Esophagus squamous epithelium (tissue), 5 donors: ENCODE measurements at places on chromosomes 6 and 20. TPM values are rescaled to one million over a fixed set of nuclear protein-coding genes. Genes with fewer than 3 reads are reported as not detected.

DNA sequence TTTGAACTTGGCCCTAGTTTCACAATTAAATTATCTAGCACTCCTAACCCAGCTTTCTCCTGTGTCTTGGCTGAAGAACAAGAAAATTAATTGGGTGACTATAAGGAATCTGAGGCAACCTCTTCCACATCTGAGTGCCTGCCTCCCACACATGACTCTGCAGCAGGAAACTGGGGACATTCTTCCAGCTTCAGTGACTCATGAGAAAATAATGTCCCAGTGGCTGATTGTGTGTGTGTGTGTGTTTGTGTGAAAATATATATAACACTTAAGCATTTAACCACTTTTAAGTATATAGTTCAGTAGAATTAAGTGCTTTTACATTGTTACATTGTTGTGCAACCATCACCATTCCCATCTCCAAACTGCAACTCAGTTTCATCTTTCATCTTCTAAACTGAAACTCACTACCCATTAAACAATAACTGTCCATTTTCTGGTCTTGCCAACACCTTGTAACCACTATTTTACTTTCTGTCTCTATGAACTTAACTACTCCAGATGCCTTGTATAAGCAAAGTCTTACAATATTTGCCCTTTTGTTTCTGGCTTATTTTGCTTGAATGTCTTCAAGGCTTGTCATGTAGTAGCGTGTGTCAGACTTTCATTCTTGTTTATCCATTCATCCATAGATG is 8.7 kb downstream of the TRIM38 start:
- H3K4me3 ChIP-seq = no peak overlapping the region
- no peak overlapping the region for H3K27ac ChIP-seq
- H3K36me3 ChIP-seq = peaks cover 36% of the 10 kb centered on the region
- H3K27me3 ChIP-seq = no peaks in the 10 kb centered on the region

GRCh38 chr20:46539113-46539512 is 11.3 kb downstream of the OCSTAMP start:
- no peaks in the 10 kb centered on the region for H3K4me1 ChIP-seq
- H3K27ac ChIP-seq = no peak overlapping the region
- H3K27me3 ChIP-seq = no peaks in the 10 kb centered on the region
- no peak for DNase-seq
- no peak overlapping the region for H3K4me3 ChIP-seq
- H3K36me3 ChIP-seq = no peaks in the 10 kb centered on the region

DNA sequence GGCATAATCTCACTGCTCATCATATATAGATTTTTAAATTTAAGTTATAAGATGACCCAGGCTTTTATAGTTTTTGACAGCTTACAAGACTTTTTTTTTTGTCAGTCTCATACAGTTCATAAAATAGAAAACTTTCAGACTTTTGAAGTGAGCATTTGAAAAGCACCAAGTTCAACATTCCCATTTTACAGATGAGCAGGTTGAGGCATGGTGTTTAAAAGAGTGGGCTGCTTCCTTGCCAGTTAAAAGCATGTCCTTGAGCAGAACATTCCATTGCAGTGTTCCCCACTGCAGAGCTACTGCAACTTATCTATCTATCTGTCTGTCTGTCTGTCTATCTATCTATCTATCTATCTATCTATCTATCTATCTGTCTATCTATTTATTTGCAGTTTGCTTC is 86.8 kb downstream of the GFRA4 start:
- peaks cover 5% of the 10 kb centered on the region for H3K36me3 ChIP-seq
- no peak overlapping the region for H3K27ac ChIP-seq
- H3K4me1 ChIP-seq = no peaks in the 10 kb centered on the region
- DNase-seq = no peak
- H3K4me3 ChIP-seq = no peak overlapping the region
- no peaks in the 10 kb centered on the region for H3K27me3 ChIP-seq

LEMD2 gene
- total RNA-seq = 37.7 TPM

RUNX2 gene
- total RNA-seq = 2.4 TPM
